ENCODE measurements at places on chromosomes 12 and 14.

DNA sequence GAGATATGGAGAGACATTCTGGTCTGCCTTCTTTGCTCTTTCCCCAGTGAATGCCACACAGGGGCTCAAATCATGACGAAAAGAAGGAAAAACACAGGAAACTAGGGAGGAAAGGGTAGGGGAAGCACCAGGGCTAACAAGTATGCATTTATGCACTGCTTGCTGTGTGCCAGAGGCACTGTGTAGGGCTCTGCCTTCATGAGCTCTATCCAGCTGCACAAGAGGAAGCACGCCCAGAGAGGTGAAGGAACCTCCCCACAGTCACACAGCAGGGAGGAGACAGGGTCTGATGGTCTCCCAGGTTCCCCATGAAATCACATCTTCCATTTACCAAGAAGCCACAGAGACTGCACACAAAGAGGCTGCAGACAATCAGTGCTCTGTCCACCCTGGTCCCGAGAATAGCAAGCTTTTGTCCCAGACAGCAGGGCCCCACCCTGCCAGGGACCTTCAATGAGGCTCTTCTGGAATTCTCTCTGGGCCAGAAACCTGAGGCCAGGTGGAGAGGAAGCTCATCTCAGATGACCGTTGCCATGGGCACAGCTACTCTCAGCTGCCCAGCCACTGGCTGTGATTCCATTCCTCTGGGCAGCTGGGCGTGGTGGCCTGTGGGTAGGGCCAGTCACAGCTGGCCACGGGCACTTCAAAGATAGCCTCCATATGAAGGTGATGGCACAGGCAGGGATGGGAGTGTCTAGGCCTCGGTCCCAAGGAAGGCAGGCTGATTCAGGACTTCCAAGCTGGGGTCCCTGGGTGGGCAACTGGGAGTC, 7.3 kb upstream of the TRPV4 start:
- no peak for DNase-seq

DNA sequence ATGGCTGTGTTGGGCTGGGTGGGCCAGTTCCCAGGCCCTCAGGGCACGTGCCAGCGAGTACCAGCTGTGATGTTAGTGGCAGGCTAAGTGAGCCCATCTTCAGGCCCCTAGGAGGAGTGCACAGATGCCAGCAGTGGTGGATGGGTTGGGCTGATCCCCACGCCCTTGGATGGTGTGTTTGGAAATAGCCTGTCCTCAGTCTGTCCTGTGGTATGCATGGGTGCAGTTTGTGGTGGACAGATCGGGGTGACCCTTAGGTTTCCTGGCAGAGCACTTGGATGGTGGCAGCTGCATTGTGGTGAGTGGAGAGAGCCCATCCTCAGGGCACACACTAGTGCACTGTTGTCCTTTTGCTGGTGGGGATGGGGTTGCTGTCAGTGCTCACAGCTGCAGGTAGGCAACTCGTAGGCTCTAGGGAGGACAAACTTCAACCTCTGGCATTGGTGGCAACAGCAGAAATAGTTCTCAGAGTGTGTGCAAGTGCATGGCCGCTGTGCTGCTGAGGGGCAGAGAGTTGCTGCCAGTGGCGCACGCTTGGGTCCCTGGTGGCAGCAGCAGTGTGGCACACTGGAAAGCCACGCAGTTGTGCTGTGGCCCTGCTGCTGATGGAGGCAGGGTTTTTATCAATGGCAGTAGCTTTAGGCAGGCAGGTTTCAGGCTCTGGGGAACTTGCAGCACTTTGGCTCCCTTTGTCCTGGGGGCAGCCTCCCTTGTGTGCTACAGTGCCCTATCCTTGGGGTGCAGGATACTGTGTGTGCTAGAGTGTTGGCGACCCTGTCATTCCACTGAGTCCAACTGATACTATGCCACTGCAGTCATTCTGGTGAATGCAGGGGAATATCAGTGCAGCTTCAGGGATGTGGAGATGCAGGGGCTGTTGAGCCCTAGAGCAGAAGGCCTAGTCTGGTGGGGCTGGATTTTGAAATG, 65.5 kb downstream of the FBXO33 start:
- no peak for DNase-seq

- DNase-seq: no peak
Measured at GRCh38 chr12:2393996-2394395, 341.2 kb downstream of the CACNA1C start.

DNA sequence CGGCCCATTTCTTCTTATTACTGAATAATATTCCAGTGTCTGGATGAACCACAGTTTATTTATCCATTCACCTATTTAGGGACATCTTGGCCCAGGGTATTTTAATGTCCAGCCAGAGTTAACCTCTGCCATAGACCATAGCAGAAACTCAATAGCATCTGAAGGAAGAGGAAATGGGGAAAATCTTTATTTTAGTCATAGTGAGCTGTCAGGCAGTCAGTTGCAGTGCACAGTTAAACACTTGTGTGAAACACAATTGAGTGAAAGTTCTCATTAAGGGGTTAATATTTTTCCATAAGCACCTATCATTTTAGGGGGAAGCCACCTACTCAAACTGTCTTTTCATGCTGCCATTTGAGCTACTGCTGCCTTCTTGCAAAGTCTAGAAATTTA, 197.3 kb upstream of the PPFIA2 start:
- DNase-seq: no peak

DNA sequence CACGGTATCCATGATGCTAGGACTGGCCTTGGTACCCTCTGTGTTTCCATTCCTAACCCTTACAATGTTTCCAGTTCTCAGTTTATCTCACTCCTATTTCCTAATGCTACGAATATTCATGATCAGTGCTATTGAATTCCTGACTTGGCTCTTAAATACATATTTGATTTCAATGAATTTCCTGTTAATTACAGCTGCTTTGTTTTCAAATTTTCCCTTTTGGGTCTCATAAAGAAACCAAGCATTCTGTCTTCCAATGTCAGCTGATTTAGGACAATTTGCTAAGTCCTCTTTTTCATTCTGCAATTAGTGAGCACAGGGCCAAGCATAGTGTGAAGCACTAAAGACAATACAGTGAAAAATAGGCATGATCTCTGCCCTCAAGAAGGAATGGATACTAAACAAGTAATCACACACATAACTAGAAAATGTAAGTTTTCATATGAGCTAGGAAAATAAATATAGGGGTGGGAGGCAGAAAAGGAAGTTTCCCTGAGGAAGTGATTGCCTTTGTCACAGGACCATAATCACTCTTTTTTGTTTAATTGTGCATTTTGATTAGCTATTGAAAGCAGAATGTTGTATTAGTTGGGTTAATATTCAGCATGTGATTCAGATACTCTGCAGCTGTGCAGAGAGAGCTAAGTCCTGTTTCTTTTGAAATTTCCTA, 88.5 kb downstream of the KCNC2 start:
- DNase-seq: no peak

GRCh38 chr14:35506927-35507326, 27.0 kb upstream of the INSM2 start:
- peak; percentile 39 for DNase-seq

DNA sequence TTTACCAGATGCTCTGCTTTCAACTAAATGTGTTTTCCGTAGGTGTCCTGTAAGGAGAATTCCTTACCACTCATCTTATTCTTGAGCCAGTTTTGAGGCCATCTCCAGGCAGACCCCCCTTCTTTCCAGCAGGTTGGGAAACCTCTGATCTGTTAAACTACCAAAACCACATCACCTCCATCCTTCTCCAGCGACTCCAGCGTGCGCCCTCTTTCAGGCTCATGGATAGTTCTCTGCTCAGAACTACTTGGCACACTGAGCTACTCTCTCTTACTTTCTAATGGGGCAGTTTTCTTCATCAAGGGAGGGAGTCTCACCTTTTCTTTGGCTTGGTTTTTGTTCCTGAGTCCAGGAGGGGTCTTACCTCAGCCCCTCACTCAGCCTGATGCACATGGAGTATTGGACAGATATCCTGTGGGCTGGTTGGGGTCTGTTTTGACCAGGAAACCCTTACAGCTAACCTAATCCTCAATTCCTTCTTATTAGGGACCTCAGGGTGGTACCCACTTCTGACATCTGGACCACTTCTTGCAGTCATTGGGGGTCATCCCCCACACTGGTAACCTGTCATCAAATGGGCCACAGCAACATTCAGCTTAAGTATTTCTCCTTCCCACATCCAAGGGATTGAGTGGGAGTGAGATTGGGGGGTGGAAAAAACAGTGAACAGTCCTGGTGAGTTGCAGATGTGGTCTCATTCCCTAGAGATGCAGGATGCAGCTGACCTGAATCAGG, 5.2 kb downstream of the DHRS2 start:
- no peak for DNase-seq

- DNase-seq: no peak
Measured at GRCh38 chr12:121628037-121628436, 1.7 kb downstream of the ORAI1 start.

- no peak for DNase-seq
Measured at GRCh38 chr14:104206281-104206904, 68.0 kb downstream of the KIF26A start.

- no peak for DNase-seq
Measured at GRCh38 chr12:123530668-123531067, 2.9 kb downstream of the RILPL1 start.

- DNase-seq: peak; percentile 68
Measured at GRCh38 chr12:70660620-70661219, 23.5 kb upstream of the PTPRB start.

DNA sequence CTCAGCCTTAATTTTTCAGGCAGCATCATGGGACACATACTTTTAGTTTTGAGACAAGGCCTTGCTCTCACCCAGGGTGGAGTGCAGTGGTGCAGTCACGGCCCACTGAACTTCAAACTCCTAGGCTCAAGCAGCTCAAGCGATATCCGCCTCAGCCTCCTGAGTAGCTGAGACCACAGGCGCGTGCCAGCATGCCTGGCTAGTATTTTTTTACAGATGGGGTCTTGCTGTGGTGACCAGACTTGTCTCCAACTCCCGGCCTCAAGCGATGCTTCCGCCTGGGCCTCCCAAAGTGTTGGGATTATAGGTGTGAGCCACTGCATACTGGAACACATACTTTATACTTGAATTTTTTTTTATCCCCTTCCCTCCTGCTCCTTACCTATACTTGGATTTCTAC, 2.8 kb downstream of the RDH5 start:
- DNase-seq: no peak

GRCh38 chr14:93974833-93975232, 1.5 kb downstream of the ASB2 start:
- no peak for DNase-seq

DNA sequence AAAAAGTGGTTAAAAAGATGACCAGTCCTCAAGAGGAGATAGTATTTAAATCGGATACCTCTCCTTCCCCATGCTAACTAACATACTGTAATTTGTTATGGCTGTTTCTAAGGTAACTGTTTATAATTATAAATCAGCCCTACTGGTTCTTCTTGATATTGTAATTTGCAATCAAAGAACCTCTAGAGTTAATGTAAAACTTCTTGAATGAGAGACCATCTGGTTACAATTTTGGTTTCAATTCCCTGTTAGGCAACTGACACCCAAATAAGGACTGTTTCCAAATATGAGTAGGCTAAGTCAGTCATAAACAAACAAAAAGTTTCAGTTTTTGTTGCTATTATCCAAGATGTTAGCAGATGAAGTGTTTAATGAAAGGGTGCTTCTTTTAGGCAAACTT, 120.2 kb upstream of the DNM1L start:
- peak; percentile 47 for DNase-seq

GRCh38 chr14:91649930-91650329, 82.0 kb downstream of the CATSPERB start:
- DNase-seq: peak; percentile 70

DNA sequence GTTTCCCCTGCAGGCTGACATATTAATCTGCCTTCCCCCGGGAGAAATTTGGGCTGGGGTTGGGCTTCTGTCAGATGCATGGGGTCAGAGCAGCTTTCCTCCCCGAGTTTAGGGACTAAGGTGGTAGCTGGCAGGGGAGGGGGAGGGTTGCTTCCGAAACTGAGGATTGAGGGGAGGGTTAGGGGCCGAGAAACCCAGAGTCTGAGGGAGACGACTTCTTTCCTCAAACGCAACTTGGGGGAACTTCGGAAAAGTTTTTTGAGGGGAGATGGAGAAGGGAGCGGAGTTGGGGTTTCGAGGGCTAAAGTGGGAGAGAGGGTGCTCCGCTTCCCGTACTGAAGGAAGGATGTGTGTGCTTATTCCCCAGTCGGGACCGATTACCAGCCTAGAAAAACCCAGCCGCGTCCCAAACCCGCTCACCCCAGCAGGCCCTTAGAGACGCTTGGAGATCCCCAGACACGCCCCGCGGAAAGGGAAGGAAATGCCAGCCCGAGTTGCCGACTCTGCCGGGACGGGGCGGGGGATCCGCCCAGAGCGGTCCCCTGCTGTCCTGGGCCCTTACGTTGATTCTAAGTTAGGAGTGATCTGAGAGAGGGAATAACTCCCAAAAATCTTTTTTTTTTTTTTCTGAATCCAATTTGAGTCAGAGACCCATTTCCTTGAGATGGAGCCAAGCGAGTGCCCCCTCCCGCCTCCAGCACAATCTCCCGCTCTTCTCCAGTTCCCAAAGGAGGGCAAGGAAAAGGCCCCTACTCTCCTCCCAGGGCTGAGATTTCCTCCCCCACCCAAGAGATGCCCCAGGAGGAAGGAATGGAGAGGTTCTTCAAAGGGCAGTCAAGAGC, 61.9 kb downstream of the SMUG1 start:
- no peak for DNase-seq

DNA sequence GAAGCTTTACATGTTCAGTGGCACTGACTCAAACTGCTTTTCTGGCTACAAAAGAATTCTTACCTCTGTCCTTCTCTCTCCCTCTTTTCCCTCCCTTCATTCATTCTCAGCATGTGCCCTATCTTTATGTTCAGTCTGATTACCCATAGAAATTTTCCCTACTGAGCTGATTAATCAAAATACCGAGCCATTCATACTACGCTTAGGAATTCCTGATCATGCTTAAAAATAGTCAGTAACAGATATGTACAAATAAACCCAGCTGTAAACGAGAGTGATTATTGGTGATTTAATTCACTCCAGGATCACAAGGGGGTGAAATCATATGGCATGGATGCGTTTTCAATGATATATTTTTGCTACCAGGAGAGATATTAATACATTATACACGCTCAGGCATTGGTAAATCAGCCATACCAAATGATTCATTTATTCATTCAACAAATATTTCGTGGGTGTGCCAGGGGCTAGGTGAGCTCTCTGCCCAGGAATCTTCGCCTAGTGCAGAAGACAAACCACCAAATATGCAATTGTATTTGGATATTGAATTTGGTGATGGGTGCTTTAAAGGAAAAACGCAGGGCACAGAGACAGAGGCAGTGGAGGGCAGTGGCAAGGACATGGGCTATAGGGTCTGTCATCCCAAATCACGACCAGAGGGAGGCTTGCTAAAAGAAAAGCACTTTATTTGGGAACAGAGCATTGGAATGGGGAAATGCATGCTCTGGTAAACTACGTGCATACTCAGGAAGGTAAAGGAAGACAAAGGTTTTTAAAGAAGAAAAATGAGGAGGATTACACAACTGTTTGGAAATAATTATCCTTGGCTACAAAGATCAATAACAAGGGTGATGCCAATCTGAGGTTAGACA, 13.9 kb upstream of the VRK1 start:
- no peak for DNase-seq

DNA sequence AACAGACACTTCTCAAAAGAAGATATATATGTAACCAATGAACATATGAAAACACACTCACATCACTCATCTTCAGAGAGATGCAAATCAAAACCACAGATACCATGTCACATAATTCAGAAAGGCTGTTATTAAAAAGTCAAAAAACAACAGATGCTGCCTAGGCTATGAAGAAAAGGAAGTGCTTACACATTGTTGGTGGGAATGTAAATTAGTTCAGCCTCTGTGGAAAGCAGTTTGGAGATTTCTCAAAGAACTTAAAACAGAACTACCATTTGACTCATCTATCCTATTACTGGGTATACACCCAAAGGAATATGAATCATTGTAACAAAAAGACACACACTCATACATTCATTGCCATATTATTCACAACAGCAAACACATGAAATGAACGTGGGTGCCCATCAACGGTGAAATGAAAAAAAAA, 35.1 kb downstream of the EIF2S3B start:
- no peak for DNase-seq

Data from fibroblast of pulmonary artery (primary cell).